ENCODE measurements at places on chromosomes 2 and 18.

DNA sequence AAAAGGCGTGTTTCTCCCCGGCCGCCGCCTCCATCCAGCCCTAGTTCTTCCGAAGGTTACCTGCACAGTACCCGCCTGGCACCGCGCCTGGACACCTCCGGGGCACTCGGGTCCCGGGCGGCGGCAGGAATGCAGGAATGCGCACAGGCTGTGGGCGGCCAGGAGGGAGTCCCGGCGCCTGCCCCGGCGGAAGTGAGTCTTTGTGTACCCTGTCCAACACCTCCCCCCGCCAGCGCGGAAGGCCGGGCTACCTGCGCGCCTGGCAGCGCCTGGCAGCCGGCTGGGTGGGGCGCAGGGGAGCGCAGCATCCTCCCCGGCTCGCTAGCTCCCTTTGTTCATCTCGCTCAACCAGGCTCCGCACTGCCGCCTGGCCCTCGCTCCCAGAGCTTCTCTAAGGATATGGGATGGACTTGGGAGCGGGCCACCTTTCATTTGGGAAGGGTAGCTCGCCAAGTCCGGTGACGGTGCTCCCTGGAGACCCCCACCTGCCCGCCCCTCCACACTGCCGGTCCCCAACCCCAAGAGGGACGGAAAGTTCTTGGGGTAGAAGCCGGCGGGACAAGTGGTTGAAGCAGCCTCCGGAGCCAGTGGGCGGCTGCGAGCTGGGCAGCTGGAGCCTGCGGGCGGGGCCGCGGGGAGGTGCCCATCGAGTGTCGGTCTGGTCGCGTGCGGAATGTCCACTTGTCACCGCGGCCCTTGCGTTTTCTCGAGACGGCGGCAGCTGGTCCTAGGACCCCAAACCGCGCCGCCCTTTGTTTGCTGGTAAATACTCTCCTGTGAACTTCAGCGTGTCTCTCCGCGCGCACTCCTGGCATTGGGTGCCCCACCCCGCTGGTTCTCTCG is 1.2 kb upstream of the ST6GAL2 start:
- no peak for DNase-seq

DNA sequence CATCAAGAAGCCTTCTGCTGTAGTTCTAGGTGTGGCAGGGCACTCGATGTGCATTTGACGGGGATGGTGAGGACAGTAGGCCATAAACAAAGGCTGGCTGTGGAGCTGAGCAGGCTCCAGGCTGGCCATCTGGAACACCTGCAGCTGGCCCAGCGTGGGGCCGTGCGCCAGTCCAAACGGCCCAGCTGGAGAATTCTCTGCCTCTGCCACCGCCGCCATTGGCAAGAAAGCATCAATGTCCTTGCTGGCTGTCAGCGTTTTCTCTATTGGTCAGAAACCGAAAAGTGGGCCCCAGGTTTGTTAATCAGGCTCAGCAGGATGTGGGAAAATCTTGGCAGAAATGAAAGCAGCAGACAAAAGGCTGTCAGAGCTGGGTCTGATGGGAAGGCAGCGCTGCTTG is 24.0 kb upstream of the CTIF start:
- no peak for DNase-seq

DNA sequence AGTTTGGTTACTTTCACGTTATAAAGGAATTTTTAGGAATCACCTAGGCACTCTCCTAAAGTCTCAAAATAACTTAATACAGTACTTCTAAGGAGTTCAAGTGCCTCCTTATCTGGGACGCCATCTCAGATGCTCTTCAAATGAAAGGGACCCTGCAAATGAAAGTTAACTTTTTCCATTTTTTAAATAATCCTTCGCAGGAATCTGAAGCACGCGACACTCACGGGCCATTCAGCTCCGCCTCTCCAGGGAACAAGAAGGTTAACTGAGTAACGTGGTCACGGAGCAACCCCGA is 537 bp upstream of the ZC3H15 start:
- DNase-seq = no peak

DNA sequence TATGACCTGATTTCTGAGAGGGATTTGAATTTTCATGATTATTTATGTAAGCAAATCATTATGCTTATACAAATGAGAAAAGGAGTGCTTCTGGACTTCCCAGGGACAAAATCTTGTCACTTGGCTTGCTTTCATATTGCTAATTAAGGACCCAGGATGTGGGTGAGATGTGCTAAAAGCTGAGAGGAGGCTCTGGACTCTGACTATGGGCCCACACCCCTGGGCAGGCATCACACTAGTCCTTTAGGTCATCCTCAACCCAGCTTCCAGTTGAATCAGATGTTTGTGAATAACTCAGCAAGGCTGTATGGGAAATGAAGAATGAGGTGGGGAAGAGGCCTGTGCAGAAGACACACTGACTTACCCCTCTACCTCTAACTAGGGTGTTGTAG is 11.9 kb downstream of the IL1B start:
- no peak for DNase-seq

DNA sequence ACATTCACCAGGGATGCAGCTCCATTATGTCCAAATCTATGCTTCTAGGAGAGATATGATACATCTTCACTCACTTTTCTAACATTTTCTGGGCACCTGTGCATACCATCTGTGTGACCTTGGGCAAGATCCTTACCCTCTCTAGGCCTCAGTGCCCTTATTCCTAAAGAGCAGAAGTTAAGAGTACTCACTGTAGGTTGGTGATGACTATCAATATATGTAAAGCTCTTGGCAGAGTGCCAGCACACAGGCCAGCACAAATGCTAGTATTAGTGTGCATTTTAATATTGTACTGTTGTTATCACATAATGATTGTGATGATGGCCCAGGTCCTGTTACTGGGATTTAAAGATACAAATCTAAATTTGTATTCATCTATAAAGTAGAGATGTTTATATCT is 199.2 kb downstream of the RAD51AP2 start:
- DNase-seq = no peak

DNA sequence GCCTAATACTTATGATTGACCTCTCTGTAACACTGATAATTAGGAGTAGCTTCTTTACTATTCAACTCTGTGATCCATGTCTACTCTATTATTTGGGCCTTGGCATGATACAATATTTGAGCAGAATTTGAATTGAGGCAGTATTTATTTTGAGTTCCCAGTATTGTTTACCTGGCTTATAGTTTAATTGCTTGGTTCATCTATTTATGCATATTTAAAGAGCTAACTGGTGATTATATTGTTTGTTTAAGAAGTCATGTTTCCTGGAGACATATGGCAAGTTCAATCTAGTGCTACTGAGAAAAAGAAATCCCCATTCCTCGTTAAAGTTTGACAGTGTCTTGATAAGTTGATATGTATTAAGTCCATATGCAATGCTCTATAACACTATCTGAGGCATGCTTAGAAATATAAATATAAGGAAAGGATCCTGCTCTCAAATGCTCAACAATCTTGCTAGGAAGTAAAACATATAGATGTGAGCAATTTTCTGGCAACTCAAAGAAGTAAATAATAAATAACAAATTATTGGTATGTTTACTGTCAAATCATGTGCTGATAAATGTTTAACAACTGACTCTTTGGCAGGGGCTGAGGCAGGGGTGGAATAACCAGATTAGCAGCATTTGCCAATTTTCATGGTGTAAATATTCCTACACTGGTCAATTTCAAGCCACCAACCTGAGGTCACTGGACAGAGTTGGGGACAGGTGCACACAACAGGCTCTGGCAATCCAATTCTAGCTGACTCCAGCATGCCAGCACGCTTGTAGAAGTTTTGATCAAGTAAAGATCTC is 430.2 kb upstream of the PIK3C3 start:
- no peak for DNase-seq

DNA sequence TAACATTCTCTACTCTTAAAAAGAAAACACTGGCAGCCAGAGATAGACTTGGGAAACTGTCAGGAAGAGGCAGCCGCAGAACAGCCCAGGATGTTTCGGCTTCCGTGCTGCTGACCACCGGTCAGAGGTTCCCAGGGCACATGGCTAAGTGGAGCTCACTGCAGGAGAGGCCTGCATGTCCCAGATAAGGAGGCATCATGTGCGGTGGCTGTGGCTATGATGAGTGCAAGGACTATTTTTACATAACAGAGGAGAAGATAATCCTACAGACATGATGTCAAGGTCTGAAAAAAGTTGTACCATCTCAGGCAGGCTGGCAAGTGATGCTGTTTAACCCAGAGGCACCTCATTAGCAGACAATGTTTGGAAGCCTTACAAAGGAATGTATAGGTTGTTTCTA is 252.3 kb downstream of the CYRIA start:
- no peak for DNase-seq

DNA sequence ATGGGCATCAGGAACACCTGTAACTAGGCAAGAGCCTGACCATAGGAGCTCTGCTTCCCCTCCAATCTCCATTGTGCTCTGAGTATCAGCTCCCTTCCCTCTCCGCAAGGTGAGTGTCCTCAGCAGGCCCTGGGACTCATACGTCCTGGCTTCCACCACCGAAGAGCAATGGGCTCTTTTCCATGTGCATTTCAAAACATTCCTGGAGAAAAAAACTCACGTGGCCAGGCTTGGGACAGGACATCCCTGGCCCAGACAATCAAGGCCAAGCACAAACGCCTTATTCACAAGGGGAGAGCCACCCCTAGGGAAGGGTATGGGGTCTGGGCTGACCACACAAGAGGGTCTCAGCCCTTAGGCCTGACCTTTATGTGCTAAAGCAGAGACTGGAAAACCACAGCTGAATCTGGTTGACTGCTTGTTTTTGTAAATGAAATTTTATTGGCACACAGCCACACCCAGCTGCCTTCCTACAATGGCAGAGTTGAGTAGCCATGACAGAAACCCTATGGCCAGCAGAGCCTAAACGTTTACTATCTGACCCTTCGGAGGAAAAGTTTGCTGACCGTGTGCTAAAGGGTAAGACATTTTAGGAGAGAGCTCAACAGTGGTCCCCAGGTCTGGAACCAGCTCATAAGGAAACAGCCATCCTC is 175.7 kb upstream of the ARL4C start:
- no peak for DNase-seq

DNA sequence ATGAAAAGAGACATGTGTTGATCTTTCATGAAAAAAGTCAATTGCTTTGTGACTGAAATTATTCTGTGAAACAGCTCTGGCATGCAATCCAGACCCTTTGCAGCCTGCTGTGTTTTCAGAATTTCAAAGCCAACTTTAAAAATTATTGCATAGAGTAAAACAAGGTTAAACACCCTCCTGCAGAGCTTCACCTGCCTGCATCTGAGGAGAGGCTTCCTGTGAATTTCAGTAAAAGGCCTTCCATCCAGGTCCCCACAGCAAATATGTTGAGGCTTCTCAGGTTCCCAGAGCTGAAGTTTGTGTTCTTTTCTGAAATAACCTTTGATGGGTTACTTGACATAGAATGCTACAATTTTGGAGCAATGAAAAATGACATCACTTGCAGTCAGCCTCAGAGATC is 4.1 kb downstream of the XIRP2 start:
- DNase-seq = no peak

DNA sequence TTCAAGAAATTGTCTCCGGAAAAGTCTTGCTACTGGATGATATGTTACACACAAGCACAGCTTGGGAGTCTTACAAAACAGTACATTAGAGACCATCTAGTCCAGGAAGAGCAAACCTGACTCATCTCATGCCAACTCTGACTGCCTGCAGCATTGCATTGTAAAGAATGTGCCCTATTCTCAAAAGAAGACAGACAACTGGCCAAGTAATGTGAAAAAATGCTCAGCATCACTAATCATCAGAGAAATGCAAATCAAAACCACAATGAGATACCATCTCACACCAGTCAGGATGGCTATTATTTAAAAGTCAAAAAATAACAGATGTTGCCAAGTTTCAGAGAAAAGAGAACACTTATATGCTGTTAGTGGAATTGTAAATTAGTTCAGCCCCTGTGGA is 42.7 kb upstream of the GORASP2 start:
- DNase-seq = no peak

GRCh38 chr2:88258208-88258607 is 88.1 kb downstream of the THNSL2 start:
- no peak for DNase-seq

DNA sequence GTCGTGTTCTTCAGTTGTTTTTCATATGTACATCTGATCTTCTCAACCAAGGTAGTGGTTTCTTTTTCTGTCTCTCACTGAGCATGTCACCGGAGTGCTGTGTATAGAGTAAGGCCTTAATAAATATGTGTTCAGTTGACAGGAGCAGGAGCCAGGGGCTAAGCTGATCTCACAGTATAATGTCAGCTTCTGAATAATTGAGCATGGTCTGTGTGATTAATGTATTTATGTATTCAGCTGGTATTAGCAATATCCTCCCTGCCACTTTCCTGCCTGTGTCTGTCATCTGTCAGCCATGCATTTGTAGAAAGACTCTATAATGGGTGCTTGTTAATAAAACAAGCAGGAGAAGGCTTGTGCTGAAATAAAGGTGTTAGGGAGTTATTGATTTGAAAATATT is 198.9 kb downstream of the ADCYAP1 start:
- DNase-seq = no peak

DNA sequence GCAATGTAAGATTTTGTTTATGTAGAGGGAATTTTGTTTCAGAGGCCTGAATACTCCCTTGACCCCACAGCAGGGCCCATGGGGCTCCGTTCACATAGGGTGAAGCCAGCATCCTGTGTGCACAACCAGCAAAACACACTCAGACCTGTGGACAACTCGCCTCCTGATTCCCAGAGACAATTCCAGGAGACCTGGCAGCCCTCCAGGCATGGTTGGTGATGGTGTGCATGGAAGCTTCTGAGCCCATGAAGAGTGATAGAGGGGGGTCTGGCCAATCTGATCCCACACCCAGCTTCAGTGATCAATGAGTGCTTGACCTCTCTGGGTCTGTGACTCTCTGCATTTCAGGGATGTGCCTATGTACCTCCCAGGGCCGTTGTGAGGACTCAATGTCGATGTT is 91.0 kb upstream of the RAB6C start:
- DNase-seq = no peak

GRCh38 chr2:172285010-172285621 is 142.3 kb upstream of the ITGA6 start:
- no peak for DNase-seq

DNA sequence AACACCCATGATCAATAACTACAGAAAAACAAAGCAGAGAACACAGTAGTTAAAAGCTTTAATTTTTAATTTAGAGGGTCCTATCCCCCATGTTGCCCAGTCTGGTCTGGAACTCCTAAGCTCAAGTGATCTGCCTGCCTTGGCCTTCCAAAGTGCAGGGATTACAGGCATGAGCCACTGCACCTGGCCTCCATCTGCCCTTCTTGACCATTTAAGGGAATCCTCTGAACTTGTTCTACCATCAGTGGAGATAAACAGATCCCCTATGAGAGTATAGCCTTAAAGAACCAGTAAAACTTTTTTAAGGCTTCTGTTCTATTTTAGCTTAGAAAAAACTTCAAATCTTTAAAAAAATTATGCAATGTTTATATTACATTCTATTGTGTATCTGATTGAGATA is 13.5 kb upstream of the ATP5MC3 start:
- no peak for DNase-seq

DNA sequence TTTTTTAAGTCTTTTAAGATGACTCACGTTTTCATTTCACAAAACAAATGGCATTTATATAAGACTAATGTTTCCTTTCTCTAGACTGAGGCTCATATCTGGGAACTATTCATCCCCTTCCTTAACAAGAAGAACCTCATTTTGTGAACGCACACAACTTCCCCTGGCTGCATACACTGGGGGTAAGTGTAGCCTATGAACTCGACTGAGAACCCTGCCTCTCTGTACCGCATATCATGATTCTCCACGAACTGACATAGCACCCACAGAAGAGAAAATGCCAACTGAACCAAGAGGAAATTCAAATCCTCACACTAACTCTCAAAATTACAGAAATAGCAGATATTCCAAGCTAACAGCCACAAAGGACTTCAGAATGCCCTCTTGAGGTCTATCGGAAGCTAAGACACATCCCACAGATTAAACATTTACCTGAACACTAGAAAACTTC is 236.7 kb downstream of the TCF4 start:
- no peak for DNase-seq
